ENCODE measurements at places on chromosomes 1 and 21. TPM values are rescaled to one million over a fixed set of nuclear protein-coding genes. Genes with fewer than 3 reads are reported as not detected.

The SH3BGR gene
- 1.9 TPM for total RNA-seq

The LCK gene
- total RNA-seq: 472 TPM

The SCAF4 gene
- total RNA-seq: 56.9 TPM

The SKI gene
- 59.3 TPM for total RNA-seq

The CLCA1 gene
- not detected for total RNA-seq

The UBL4B gene
- not detected for total RNA-seq

GRCh38 chr1:211559222-211560010 lies 19.5 kb downstream of the SLC30A1 start:
- DNase-seq: no peak

GRCh38 chr21:41196993-41197392 lies 29.0 kb downstream of the BACE2 start:
- DNase-seq: no peak

DNA sequence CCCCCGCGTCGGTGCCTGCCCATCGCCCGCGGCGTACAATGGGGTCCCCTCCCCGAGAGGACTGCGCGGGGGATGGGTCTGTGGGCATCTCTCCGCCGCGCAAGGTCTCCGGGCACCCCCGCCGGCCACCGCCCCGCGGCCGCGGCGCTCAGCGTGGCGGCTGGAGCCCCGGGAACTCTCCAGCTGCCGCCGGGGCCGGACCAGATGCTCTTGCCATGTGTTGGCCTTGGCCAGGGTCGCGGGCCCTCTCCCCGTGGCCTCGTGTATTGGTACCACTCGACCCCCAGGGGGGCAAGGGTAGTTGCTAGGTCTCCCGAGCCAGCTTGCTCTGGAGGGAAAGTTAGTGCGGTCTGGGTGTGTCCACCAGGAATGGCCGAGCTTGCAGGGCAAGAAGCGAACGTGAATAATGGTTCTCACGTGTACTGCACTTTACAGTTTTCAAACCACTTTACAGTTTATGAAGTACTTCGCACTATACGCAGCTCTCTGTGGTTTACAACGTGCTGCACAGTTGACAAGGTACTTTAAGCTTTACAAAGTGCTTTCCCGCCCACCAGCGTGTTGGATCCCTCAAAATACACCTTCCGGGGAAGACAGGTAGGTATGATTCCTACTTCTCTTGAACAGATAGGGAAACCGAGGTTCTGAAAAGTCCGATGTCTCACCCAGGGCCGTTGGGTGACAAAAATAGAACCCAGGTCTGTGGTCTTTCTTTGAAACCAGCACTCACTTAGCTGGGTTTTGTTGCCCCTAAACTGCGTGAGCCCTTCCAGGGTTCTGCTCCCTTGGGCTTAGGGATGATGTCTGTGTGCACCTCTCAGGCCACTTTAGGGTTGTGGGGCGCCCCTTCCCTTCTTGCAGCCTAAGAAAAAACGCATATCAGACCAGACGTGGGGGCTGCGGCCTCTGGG lies 1.2 kb downstream of the EPHB2 start:
- DNase-seq: no peak

DNA sequence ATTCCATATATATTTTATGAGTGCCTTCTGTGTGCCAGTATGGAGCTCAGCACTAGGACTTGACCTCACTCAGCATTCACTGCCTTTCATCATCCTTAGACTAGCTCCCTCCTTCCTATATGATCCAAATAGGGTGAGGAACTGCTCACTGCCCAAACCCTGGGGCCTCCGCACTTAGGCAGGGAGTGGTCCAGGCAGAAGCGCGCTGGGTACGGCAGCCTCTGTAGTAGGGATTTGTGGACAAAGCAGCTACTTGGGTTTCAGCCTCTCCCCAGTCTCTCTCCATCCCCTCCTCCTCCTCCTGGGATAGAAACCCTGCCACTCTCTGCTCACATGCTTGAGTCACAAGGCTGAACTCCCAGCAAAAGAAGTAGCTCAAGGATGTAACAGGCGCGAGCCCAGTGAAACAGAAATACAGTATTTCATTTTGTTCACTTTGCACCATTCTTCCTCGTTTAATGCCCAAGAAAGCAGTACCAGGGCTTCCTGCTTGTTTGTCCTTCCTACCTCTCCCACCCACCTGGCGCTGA lies 32.9 kb downstream of the PLEKHA6 start:
- no peak for DNase-seq

- DNase-seq: no peak
Observed at GRCh38 chr1:52792036-52792435, 50.5 kb upstream of the ZYG11A start.

GRCh38 chr1:1527092-1527816 lies 13.2 kb downstream of the TMEM240 start:
- DNase-seq: no peak

DNA sequence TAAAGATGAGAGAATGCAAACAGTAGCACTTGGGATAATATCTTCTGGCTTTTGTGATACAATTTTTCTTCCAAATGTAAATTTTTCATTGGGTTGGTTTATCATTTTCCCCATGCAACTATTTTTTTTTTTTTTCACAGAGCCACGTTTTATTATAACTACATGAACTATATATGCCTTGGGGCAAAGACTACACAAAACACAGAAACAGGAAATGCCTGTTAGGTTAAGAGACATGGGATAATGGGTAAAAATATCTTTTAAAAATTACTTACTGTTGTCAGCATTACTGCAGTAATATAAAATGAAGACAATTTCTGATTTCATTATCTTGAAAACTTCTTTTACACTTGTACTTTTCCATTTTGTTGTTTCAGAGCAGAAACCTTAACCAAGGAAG lies 74.6 kb downstream of the DISP1 start:
- DNase-seq: no peak

DNA sequence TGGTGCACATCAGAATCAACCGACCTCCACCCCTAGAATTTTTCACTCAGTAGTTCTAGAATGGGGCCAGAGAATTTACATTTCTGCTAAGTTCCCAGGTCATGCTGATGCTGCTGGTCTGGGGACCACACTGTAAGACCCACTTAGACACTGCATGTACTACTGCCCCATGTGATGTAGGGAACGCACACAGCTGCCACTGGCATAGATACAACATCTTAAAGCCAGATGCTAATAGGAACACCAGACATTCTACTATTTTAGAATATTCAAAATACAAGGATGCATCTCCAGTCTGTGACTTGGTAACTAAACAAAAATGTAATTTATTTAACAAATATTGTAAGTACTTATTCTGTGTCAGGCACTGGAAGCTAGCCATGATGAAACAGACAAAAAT lies 14.1 kb upstream of the ATP1B1 start:
- DNase-seq: no peak

- no peak for DNase-seq
Observed at GRCh38 chr1:172905452-172905851, 145.3 kb downstream of the TNFSF18 start.

GRCh38 chr1:89938171-89939055 lies 56.5 kb upstream of the ZNF326 start:
- DNase-seq: no peak

- DNase-seq: peak; percentile 73
Observed at GRCh38 chr1:226608699-226609505, 60.3 kb downstream of the STUM start.

- no peak for DNase-seq
Observed at GRCh38 chr21:29827236-29827635, 112.6 kb downstream of the GRIK1 start.

DNA sequence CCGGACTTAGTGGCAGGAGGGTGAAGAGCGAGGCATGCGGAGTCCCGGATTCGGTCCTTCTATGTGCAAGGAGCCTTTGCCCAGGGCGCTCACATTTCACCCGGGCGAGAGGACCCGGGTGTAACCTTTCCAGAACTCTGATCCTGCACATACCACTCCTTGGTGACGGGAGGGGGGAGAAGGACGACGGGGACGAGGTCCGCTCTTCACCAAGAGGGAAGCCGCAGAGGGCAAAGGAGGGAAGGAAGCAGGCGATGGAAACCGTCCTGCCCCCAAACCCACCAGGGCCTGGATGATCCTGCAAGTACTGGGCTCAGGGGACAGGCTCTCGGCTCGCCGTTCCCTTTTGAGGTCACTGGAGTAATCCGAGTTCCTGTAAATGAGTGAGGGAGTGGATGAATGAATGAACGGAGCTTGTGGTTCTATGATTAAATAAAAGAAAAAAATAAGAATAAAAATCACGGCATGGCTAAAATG lies 993 bp downstream of the SYPL2 start:
- no peak for DNase-seq

DNA sequence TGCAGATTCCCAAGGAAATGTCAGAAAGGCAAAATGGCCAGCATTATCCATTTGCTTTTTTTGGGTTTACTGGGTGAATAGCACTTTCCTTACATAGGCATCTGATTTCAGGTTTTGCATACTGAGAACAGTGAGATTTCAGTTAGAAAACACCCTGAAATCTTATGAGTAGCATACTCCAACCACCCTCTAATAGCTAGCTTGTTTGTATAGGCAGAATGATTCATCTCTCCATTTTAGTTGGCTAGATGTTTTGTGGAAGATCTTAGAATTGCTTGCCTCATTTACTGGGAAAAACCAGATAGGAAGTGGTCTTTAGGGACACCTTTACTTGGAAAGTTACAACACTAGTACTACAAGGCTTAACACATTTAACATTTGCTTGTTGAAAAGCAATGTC lies 10.4 kb downstream of the KYAT3 start:
- no peak for DNase-seq

DNA sequence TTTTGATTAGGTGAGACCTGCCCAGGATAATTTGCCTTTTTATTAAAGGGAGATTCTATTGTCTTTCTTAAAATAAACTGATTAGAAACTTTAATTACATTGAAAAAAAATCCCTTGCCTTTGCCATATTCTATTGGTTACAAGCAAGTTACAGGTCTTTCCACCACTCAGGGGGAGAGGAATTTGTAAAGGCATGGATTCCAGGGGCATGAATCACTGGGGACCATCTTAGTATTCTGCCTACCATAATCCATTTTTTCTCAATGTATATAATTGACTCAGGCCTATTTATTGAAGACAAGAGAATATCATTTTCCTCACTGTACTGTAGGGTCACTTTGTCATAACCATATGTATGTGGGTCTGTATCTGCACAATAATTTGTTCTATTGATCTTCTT lies 124.3 kb upstream of the PDE4B start:
- no peak for DNase-seq

DNA sequence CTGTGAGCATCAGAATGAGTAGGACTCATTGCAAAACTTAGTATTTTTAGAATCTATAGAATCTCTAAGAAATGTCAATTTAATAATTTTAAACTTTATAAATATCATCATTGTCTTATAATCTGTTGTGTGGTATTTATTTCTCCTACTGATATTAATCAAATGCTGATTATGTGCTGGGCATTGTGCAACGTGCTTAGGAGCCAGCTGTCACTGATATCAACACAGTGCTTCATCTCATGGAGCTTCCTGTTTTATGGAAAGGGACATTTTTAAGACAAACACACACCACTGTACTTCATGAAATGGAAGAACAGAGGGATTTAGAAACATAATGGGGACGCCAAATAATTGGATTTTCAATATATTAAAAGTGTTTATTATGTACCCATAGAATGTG lies 737.9 kb upstream of the TMPRSS15 start:
- DNase-seq: no peak

DNA sequence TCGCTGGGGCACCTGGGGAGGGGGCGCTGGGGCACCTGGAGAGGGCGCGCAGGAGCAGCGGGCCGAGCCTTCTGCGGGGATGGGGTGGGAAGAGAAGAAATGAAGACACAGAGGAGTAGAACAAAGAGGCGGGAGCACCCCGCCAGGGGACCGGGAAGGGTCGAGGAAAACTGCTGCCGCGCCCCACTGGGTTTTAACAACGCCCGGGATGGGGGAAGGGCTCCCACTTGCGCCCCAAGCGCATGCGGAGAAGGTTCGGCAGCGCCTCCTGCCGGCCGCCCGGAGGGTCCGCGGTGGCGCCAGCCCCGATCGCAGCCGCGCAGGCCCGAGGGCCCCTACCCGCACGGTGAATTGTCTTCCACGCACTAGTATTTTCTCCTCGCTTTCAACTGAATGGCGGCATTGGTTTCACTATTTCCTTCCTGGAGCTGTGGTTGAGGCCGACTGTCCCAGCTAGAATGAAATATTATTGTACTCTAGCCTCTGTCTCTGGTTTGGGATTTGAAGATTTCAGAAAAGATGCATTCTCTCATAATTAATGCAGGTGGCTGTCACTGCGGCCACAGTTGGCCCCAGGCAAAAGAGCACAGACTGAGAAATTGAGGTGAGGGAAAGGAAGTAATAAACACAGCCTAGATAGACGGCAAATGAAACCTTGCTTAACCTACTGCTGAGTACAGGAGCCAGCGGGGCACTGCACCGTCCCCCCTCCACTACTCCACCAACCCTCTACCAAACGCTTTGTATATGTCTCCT lies 57.3 kb downstream of the MAB21L3 start:
- DNase-seq: peak; percentile 89

DNA sequence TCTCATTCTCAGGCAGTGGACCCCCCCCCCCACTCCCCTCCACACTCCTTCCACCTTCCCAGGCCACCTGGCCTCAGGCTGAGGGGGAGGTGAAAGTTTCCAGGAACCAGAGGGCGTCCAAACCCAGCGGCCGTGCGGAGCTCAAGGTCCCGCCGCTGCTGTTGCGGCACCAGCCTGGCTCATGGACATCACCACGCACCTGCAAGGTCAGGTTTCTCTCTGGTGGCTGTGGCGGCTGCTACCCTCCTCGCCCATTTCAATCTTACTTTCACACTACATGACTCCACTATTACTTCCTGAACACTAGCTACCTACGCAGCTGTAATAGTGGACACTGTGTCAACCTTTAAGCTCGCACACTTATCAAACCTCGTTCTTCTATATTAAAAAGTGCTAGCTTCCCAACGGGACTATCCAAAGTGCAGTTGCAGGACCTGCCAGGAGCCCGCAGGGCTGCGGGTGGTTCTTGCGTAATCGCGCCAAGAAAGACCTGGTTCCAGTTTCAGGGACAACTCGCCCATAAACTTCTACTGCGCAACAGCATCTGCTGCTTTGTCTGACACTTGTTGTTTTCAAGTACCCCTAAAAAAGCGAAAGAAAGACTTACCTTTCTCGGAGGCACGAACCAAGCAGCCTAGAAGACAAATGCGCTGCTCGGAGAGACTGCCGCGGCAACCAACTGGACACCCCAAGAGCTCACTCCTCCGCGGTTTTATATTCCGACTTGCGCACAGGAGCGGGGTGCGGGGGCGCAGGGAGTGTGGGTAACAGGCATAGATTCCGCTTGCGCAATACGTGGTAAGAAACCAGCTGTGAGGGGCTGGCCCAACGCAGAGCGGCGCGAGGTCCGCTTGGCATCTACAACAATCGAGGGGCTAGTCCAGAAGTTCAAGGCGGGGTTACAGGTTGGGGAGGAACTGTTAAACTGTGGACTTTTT lies at the start of gene DIRAS3:
Gene DIRAS3, minus strand, starts transcription at position 687 of the 938 bp plus-strand sequence. CDS start 3,330 bp downstream, outside the sequence.
- DNase-seq: no peak

All from activated naive CD8-positive, alpha-beta T cell treated with anti-CD3 and anti-CD28 coated beads, Interleukin-2, amount 10 ng/mL, durations not matched to agents 7 days and 5 days (primary cell).